Renal cortex interstitium (tissue), 15 donors: ENCODE measurements at places on chromosomes 7 and 10.

GRCh38 chr10:102537948-102538347 is 34.2 kb downstream of the SUFU start:
- DNase-seq = no peak

DNA sequence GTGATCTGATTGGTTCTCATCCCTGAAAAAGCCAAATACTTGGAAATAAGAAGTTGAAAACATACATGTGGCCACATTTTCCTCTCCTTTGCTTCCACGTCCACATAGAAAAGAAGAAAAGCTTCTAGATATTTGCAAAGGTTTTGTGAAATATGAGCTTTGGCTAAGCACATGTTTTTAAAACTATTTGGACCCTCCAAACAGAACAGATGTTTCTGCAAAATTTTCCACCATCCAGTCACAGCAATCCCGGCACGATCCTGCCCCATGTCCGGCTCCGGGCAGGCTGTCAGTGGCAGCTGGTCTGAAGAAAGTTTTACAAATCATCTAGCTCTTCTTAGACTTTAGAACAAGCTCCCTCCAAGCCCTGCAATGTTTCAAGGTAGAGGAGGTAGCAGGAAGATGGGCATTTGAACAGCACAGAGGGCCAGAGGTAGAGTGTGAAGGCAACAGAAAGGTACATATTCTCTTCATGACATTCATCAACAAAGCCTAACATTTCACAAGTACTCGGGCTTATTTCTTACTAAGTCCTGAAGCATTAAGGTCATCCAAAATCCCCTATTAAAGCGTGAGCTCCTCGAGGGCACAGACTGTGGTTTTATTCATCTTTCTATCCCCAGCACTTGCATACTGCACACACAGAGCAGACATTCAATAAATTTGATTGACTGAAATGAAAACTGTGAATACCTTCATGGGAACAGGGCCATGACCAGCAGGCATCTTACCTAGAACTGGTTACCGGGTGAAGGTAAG is 110.1 kb downstream of the JAZF1 start:
- no peak for DNase-seq

GRCh38 chr7:34165927-34166550 is 260.7 kb downstream of the BMPER start:
- DNase-seq = no peak

- DNase-seq = no peak
These were observed 39.5 kb upstream of the DMBT1 start for GRCh38 chr10:122521011-122521410.

DNA sequence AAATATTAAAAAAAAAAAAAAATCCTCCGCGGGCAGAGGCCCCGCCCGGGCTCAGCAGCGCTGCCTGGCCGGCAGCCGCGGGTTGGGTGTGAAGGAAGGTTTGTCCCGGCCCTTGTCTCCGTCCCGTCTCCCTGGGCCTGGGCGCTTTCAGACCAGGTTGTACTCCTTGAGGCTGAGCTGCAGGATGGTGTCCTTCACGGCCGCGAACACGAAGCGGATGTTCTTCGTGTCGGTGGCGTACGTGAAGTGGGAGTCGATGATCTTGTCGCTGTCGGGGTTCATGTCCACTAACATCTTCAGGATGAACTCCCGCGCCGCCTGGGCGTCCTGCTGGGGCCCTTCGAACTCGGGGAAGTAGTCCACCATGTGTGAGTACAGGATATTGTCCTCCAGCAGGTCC is 123.7 kb upstream of the KCTD7 start:
- DNase-seq = no peak

DNA sequence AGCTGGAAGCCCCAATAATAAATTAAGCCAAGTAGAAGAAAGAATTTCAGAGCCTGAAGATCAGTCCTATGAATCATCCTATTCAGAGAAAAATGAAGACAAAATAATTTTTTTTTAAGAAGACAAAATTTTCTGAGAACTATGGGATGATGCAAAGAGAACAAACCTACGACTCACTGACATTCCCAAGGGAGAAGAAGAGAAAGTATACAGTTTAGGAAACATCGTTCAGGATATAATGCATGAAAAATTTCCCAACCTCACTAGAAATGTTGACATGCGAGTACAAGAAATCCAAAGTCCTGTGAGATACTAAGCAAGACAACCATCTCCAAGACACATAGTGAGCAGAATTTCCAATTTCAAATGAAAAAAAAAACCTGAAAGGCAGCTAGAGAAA is 150.5 kb downstream of the THSD7A start:
- no peak for DNase-seq

GRCh38 chr7:50335795-50336754 is 31.6 kb downstream of the IKZF1 start:
- no peak for DNase-seq

- no peak for DNase-seq
These were observed 124.8 kb upstream of the CCDC6 start for GRCh38 chr10:60031183-60031582.
